ENCODE measurements at places on chromosomes 7 and 10.
A peak's percentile ranks its signal among the peaks of the same experiment; 100 is the strongest.

DNA sequence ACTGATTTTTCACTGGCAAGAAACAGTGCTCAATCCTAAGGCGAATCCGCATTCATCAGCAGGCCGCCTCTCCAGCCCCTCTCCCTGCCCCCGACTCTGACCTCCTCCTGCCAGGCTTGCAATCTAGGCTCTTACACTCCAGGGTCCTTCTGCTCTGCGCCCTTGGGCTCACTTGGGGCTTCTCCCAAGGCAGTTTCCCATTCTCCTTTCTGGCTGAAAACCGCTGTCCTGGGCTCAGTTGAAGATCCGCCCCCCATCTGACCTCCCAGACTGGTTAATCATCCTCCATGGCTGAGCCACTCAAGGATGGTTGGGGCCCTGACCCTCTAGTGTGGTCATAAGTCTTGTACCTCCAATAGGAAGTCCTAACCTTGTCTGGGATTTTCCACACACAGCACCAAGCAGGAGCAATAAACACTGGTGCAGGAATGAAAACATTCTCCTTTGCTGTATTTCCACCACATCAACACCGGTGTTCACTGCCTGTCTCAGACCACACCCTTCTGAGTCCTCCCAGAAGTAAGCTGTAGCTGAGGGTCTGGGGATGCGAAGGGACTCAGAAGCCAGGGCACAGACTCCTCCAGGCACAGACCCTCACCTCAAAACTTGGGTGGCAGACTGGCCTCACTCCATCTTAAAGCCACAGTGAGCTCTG lies 42.4 kb downstream of the TNS3 start:
- no peak for DNase-seq

- DNase-seq = no peak
Observed at GRCh38 chr7:47473499-47474210, 108.3 kb downstream of the TNS3 start.

- no peak for DNase-seq
Observed at GRCh38 chr10:115948465-115948864, 324.5 kb downstream of the GFRA1 start.

DNA sequence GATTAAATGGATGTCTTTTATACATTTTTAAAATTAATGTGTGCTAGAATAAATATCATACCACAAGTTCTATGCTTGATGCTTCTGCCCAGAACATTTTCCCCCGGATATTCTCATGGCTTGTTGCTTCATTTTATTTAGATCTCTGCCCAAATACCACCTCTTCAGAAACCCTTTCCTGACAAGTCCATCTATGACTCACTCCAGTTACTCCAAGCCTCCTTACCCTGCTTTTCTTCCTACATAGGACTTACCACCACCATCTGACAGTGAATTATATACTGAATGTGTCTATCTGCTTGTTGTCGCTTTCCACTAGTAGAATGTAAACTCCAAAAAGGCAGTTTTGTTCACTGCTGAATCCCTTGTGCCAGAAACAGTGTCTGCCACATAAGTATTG lies 19.1 kb upstream of the ERVW-1 start:
- DNase-seq = no peak

- no peak for DNase-seq
Observed at GRCh38 chr7:120806669-120807068, 51.3 kb downstream of the TSPAN12 start.

DNA sequence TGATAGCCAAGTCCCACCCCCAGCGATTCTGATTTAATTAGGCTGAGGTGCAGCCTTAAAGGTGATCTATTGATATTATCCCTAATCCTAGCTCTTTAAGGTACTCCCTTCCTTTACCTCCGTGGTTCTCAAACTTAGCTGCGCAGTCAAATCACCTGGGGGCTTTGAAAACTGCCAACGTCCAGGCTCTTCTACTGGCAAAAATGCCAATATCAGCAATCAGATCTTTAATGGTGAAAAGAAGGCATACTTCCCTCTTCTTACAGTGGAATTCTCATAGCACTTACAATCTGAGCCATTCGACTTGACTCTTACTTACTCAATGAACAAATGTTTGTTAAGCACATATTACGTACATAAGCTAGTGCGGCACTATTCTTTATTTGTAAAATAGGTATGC lies 704 bp upstream of the SLC35B4 start:
- peak; percentile 16 for DNase-seq

DNA sequence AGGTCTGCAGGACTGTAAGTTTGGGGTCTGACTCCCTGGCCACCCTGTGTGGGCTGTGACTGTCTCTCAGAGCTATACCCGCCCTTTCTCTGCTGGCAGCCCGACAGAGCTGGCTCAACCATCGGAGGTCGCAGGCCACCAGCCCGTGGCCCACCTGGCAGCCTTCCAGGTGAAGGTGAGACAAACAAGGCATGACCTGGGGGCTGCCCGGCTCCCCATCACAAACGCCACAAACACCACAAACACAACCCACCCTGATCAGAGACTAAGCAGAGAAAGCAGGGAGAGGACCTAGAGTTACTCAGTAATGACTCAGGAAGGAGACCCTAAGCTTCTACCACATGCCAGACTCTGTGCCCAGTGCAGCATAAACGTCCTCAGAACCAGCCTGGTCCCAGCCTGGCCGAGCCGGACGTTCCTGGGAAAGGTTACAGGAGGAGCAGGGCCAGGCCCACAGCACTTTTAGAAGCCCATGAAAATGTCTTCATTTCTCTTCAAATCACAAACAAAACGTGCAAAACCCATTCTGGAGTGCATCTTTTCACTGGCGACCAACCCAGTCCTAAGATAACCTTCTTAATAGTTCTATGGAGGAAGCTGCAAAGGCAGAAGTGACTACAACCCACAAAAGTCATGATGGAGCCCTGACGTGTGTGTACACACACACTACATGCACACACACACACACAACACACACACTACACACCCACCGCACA lies 66.8 kb downstream of the MKI67 start:
- no peak for DNase-seq

DNA sequence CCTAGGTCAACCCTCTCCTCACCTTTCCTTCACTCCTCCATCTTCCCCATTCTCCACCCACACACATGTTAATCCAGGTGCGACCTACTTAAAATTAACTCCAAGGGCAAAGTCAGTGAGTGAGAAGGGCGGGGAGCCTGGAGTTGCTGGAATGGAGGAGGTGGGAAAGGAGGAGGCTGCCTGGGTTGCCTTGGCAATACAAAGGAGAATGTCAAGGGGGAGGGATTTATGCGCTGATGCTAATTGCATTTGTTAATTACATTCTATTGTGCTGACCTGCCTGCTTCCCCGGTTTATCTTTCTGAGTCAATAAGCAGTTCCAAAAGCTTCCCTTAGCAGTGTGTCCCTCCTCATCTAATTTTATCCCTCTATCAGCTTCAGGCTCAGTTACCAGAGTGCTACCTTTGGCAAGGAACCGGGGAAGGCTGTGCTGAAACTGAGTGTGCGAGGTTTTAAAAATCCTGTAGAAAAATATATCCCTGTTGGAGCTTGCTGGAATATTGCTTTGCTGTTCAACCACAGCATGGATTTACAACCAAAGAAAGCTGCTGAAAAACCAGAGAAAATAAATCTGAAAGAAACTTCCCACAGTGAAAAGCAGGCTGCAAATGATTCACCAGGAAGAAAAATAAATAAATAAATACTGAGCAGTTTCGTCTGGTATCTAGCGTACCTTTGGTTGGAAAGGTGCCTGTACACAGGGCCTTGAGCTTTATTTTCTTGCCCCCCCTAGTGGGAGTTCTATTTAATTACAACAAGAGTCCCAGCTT lies 113.2 kb upstream of the DGKB start:
- peak; percentile 49 for DNase-seq

- DNase-seq = no peak
Observed at GRCh38 chr10:77544617-77545016, 93.0 kb downstream of the KCNMA1 start.

GRCh38 chr10:26408858-26409494 lies 29.2 kb upstream of the APBB1IP start:
- DNase-seq = no peak

DNA sequence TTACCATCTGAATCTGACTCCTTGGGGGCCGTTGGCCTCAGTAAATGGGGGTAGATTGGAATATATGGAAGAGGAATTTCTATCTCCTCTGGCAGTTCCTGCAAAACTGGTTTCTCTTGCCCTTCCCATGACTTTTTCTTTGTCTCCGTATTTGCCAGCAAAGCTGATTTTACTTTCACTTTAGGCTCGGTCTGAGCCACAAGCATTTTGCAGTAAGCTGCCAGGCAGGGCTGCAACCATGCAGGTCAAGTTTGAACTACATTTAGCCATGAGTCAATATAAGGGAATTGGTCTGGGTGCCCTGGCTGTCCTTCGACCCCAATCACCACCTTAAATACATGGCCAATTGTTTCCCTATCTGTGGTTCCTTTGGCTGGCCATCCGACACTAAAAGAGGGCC lies 104.3 kb downstream of the TRIM24 start:
- DNase-seq = no peak

GRCh38 chr10:98391578-98391991 lies 23.4 kb downstream of the PYROXD2 start:
- DNase-seq = no peak

DNA sequence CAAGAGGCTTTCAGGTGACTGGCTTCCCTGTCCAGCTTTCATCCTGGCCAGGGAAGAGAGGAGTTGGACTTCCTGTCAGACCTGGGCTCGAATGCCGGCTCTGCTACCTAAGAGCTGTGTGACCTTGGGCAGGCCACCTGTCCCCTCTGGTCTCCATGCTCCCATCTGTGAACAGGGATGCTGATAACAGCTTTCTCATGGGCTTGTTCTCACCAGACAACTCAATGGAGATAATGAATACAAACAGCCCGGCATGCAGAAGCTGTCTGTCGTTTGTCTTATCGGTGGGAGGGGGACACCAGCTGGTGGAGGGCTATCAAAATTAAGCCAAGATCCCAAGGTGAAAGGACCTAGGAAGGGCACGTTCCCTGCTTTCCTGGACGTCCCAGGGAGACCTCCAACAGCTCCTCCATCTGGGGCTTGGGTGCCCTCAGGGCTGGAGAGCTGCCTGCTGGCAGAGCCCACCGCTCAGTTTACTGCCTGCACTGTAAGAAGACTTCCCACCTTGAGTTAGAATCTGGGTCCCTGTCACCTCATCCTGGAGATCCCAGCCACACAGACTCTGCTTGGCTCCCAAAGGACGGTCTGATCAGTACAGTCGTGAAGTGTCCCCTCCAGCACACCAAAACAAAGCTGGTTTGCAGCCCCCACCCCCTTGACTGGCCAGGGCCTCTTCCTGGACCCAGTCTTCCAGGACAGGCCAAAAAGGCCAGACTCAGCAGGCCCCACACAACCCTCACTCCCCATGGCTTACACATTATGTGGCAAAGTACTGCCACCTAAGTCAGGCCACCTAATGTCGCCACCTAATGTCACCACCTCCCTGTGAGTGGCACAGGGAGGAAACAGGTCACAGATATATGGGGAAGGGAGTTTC lies 40.9 kb downstream of the PPIF start:
- peak; percentile 27 for DNase-seq

- DNase-seq = no peak
Observed at GRCh38 chr10:107728807-107729206, 564.3 kb upstream of the SORCS1 start.

GRCh38 chr7:119596651-119597050 lies 676.3 kb upstream of the KCND2 start:
- DNase-seq = no peak

GRCh38 chr10:3950676-3951275 lies 165.8 kb upstream of the KLF6 start:
- DNase-seq = no peak

DNA sequence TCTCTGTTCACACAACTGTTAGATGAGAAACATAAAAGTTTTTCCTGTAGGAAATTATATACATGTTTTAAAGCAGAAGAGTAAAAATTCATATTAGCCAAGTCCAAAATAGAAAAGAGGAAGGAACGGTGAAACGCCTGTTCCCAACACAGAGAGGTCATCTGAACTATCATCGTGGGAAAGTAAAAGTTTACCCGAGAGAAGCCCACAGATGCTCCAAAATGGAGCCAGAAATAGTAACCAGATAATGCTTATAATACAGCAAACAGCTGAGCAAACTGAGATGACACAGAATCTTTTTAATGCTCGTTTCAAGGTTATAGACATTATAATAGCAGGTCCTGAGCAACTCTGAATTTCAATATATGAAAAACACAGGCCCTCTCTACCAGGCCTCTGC lies 24.5 kb downstream of the FRMD4A start:
- no peak for DNase-seq

- no peak for DNase-seq
Observed at GRCh38 chr10:70432561-70433263, 8.8 kb downstream of the NODAL start.

GRCh38 chr7:91633013-91633441 lies 247.5 kb downstream of the MTERF1 start:
- DNase-seq = no peak

- no peak for DNase-seq
Observed at GRCh38 chr7:1970895-1971294, 261.9 kb downstream of the MAD1L1 start.

- DNase-seq = no peak
Observed at GRCh38 chr10:80908611-80909010, 370.9 kb downstream of the SH2D4B start.

DNA sequence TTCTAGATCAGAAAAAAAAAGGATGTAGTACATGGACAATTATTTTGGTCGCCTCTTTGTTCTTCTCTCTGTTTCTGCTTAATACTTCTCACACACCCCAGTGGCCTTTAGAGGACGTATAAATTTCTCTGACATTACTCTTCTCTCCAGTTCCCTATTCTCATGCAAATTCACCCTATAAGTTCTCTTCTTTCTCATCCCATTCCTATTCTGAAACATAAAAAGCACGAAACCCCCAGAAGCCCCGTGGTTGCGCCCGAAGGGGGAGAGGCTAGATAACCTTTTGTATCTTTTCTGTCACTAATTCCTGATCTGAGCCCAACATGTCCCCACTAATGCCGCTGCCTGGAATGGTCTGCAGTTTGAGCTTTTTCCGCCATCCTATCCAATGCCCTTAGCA lies 136.9 kb downstream of the SKIDA1 start:
- DNase-seq = no peak

GRCh38 chr7:71459132-71459531 lies 327.2 kb downstream of the GALNT17 start:
- DNase-seq = no peak

DNA sequence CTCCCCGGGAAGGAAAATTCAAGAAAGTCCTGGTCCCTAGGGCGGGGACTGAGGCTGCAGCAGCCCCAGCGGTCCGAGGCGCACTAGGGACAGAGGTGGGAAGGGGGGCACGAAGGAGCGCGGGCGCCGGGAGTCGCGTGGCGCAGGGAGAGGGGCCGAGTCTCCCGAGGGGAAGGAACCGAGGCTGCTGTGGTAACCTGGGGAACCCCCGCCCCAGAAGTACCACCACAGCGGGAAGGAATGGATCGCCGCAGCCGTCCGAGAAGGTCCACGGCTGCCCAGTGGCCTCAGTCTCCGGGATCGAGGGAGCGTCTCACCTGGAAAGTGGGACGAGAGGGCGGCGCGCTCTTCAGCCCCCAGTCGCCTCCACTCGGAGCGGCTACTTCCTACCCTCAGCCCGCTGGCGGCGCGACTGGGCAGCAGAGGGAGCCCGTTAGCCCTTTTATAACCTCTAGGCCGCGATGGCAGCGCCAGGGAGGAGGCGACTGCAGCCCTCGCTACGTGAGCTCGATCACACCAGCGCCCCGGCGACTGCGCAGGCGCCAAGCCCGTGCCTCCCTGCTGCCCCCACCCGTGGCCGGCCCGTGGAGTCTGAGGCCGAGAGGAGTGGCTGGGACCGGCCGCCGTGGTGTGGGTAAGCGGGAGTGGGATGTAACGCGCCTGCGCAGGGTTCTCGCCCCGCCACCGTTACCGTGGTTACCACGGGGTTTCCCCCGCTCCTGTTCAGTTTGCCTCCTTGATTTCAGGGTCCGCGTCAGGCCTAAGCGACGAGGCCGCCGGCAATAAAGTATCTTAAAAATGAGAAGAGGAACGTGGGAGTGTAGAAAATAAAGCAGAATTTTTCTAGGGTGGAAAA lies at the start of gene P4HA1:
TSS of gene P4HA1 (minus strand) at position 418 of the 856 bp plus-strand sequence. CDS start 21,983 bp downstream, outside the sequence.
- peak; percentile 98 for DNase-seq

GRCh38 chr10:24869354-24870015 lies 82.9 kb downstream of the PRTFDC1 start:
- no peak for DNase-seq

Measured in SK-N-SH (cell line).